ENCODE measurements at places on chromosomes 7 and 10.

- DNase-seq, result no peak
These were observed 261.1 kb upstream of the RNF32 start for GRCh38 chr7:156379324-156380070.

DNA sequence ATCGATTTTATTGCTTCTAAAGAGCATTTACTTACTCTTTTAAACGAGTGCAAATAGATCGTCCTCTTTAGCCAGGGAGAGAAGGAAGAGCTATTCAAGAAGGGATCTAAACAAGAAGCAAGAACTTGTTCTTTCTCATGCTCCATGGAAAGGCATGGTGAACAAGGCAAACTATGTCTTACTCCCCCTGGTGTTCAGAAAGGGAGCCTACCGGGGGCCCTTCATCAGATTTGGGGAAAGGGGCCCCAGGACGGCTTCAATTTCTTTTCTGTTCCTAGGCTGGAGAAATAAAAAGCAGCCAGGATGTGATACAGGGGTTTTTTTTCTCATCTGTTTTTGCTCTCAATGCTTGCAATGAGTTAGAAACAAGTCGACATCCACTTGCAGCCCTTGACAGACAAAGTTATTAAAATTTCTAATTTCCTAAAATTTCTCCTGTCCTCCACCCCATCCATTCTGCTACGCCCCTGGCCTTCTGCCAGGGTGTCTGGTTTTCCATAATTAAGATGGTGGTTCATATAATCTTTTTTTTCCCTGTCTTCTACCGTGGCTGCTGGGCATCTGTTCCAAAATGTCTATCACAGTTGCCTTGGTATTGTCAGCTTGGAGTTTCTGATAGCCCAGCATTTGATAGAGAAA lies 214.4 kb downstream of the CREB5 start:
- peak; percentile 18 for DNase-seq

DNA sequence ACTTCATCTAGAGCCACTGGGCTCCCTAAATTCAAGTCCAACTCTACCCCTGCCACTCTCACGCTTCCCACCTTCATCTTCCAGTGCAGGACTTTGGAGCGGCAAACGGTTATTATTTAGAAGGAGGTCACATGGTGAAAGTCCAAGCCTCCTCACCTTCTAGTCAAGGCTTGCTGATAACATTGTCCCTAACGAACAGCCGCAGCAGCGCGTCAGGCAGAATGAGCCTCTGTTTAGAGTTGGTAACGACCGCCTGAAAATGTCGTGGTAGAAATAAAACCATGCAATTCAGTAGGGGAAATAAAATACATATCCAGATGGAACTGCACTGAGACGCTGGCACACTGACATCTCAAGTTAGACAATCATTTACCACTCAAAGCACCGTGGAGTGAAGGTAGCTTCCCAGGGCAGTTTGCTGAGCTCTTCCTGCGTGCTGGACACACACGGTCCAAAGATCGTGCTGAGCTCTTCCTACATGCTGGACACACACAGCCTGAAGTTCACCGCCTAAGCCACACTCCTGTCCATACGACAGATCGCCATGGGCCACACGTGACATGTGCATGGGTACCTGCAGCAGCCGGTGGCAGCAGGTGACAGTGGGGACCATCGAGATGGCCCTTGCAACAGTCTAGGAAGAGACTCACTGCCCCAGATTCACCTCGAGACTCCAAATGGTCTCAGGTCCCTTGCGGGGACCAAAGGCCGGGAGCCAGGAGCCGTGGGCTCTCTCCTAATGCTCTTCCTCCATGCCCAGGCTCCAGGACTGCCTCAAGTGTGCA lies 323.5 kb downstream of the PTPRN2 start:
- DNase-seq, result no peak

GRCh38 chr10:7567911-7568620 lies 98.7 kb downstream of the ITIH5 start:
- no peak for DNase-seq

DNA sequence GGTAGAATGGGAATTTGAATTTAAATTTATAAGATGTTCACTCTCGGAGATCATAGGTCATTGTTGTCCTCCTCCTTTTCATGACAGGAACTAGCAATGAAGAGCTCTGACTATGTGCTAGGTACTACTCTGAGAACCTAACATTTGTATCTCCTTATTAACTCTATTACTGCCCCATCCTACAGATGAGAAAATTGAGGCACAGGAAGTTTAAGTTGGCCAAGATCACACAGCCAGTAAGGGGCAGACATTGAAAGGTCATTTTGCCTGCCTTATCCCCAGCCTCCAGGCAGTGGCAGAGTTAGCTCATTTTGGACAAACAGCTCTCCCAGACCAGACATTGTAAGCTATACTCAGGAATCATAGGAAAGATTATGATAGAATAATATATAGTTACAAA lies 6.0 kb downstream of the SRGN start:
- DNase-seq, result no peak

GRCh38 chr10:59625721-59626522 lies 83.7 kb downstream of the SLC16A9 start:
- peak; percentile 53 for DNase-seq

DNA sequence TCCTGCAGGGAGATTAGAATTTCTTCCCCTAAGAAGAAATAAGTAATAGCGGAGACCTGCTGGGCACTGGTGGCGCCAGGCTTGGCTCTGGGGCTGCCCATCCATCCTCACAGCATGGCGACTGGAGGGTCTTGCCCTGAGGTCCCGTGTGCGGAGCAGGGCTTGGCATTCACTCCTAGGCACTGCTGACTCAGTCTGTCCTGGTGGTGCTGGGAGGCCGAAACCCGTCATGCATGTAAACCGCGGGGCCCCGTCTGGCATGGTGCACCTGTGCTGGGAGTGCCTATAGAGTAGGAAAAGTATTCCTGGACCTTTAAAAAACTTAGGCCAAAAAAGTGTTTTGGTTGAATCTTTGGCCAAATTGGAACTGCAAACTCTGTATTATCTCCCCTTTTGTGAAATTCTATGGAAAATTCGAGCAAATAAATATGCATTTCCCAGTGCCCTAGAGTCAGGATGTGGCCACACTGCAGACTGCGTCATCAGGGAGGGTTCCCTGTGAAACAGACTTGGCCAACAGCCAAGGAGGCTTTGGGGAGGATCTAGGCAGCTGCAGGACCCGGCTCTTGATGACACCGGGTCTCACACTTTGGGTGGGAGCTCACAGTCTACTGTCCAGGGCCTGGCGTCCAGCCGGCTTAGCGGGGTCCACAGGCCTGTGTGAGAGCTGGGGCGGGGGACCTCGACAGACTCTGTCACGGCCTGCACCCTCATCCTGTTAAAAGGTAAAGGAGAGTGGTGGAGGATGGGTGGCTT lies 122.3 kb downstream of the VIPR2 start:
- no peak for DNase-seq

DNA sequence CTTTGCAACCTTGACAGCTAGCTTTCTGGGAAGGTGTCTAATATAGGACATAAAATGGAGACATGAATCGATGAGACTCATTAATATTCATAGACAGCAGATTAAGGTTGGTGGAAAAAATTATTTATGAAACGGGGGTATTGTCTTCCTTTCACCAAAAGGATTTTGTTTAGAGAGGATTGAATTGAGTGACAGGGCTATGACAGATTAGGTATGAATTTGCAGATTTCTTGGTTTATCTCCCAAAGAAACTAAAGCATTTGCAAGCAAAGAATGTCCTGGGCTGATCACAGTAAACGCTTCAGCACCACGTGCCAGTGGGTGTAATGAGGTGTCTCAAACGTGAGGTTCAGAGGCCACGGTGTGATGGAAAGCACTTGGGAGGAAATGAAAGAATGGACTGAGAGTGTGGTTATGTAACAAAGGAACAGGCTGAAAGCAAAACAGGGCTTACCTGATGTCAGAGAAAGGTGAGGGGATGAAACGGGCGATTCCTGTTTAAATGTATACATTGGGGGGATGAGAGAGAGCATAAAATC lies 329.2 kb upstream of the NPVF start:
- no peak for DNase-seq

DNA sequence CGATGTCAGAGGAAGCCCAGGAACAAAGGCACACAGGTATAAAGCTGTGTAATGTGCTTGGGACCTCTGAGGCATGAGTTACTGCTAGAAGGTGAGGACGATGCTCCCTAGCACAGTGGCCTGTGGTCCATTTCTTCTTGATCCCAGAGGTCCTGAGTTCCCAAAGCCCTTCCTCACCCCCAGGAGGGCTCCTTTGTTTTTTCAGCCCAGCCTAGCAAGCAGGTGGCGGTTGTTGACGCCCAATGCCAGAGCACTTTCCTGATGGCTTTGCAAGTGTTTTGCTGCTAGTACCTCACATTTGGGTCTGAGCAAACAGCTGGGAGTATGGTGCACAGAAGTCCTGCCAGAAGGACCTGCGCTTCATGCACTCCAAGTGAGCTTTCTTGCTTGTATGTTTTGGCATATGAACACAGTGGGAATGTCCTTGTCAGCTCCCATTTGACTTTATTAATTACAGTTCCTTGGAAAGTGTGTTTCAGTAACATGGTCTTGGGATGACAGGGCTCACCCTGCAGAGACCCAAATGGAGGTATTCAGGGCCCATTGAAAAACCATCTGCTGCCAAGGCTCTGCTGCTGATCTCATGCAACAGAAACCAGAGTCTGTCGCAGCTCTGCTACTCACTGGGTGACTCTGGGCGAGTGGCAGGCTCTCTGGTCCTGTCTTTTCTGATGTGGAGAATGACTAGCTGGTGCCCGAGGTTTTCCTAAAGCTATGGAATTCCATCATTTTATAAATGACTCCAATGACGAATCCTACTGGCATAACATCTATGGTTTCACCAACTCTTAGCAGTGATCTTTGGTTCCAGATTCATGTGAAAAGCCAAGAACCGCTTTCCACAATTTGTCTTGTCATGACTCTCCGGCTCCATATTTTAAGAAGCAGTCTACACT lies 134.9 kb downstream of the ARID5B start:
- no peak for DNase-seq

DNA sequence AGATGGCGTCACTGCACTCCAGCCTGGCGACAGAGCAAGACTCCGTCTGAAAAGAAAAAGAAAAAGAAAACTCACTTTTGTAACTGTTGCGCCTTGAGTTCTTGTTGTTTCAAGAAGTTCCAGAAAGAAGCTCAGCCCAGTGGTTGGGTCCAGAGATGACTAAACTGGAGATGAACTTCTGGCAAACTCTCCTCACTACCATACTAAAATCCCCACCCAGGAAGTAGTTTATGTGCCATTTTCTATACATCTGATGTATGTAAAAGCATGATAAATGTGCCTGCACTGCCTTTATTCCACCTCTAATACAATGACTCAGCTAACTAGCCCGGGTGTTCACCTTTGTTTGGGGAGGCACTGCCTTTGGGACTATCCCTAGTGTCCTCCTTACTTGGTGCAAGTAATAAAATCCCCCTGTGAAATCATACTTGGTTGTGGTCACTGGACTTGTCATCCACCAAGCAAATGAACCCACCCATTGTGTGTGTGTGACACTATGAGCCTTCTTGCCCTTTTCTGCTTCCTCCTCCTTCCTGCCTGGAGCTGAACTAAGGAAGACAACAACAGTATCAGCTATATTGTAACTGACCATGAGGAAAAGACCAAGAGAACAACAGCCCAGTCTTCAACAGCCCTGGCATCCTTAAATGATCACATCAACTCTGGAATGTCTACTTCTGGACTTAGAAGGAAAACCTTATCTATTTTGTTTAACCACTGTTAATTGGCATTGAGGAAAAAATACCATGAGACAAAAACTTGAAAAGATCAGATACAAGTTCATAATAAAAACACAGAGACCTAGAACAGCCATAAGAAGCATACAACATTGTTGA lies 33.6 kb downstream of the JMJD1C start:
- DNase-seq, result no peak

- no peak for DNase-seq
These were observed 66.7 kb downstream of the NOD1 start for GRCh38 chr7:30411897-30412296.

DNA sequence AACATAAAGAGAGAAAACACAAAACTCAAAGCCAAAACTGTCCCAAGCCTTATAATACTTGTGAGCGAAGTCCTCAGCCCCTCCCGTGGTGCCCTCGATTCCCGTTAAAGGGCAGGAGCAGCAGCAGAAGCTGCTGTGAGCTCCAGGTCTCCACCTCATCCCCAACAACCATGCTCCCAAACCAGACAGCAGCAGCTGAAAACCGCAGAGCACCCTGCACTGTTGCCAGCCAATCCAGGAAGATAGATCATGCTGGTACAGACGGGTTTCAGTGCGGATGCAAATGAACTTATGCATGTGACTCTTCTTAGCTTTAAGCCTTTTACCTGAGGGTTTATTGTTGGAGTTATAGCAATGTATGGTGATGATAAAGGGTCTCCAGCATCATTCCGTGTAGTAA lies 97.9 kb downstream of the DNAJB6 start:
- DNase-seq, result no peak

GRCh38 chr10:131847241-131847783 lies 53.5 kb upstream of the PPP2R2D start:
- DNase-seq, result no peak

GRCh38 chr10:98236862-98237261 lies 31.1 kb downstream of the LOXL4 start:
- no peak for DNase-seq

DNA sequence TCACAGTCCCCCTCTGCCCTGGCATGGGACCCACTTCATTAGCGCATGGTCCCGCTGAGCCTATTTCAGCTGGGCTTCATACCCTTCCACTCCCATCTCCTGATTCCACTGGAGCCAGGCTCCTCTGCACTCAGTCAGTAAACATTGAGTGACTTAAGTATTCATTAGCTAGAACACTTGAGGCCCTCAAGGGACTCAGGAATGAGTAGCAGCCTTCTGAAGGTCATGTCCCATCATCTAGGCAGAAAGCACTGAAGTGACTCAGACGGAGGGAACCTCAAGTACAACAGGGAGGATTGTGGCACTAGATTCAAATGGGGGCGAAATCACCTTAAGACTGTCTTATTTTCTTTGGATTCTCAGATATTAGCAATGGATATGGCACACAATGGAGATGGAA lies 186.6 kb upstream of the INHBA start:
- no peak for DNase-seq

GRCh38 chr7:111226800-111227199 lies 135.9 kb downstream of the LRRN3 start:
- no peak for DNase-seq

GRCh38 chr7:47262881-47263280 lies 319.0 kb downstream of the TNS3 start:
- DNase-seq, result no peak

GRCh38 chr7:50644586-50644985 lies 79.4 kb upstream of the DDC start:
- no peak for DNase-seq
